ENCODE measurements at places on chromosomes 13 and 19. TPM values are rescaled to one million over a fixed set of nuclear protein-coding genes. Genes with fewer than 3 reads are reported as not detected.

Gene LILRA1
- polyA plus RNA-seq, result not detected

Gene ANKLE1
- polyA plus RNA-seq, result 1.0 TPM

DNA sequence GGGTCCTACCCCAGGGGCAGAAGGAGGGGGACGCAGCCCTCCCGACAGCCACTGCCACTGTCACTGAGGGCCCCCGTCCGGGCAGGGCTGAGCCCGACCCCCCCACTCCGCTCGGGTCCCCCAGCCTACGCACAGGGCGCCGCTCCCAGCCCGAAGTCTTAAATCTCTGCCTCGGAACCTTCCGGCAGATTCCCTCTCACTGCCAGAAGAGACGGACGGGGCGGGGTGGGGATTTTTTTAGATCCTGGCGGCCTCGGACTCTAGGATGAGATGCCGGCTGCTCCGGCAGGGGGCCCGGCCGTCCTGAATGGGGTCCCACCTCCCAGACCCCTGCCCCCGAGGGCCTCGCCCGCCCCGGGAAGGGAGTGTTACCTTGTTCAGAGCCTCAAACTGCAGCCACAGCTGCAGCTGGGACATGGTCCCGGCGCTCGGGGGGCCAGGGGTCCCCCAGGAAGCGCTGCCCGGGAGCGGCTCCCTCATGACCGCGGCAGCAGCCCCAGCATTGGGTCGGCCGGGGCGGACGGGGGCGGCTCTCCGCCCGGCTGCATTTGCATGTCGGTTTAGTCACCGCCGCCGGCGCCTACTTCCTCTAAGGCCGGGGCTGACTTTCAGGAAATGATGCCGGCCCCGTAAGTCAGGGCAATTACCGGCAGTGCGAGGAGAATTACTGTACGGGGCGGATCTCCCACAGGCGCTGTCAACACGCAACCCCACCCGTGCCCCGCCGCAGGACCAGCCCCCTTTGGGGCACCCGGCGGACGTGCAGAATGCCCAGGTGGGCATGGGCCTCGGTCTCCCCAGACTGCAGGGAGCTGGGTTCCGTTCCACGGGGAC, 28.1 kb downstream of the GPX4 start:
- DNase-seq, result peak; percentile 88

- DNase-seq, result peak; percentile 42
Observed at GRCh38 chr19:18340990-18341868, 831 bp downstream of the PGPEP1 start.

DNA sequence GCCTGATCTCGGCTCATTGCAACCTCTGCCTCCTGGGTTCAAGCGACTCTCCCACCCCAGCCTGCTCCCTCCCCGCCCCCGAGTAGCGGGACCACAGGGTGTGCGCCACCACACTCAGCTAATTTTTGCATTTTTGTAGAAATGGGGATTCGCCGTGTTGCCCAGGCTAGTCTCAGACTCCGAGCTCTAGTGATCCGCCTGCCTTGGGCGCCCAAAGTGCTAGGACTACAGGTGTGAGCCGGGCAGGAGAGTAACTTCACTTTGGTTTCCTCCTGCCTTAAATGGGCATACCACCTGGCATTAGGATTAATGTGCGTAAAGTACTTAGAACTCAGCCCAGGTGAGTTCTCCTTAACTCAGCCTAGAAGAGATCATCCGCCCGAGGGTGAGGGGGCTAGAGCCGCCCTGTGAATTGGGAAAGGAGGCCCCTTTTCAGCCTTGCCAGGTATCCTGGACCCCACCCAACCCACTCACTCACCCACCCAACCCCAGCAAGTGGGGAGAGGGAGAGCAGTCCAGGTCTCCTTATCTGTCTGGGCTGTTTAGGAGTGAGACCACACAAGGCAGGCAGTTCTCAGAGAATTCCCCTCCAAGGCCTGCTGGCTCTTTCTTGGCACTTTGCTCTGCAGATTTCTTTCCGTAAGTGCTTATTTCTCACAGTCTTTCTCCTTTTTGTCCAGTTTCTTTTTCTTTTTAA, 1.2 kb upstream of the ZFP36 start:
- no peak for DNase-seq
